Natural killer cell treated with Interleukin-12 subunit alpha and Interleukin-12 subunit beta and Interleukin-15 and Interleukin-18, amount 100 ng/mL, for 72 hours (primary cell): ENCODE measurements at places on chromosomes 4 and X. TPM values are rescaled to one million over a fixed set of nuclear protein-coding genes. Genes with fewer than 3 reads are reported as not detected.
A peak's percentile ranks its signal among the peaks of the same experiment; 100 is the strongest.

WNK3 gene
- total RNA-seq = 0.33 TPM

DCAF8L2 gene
- total RNA-seq = not detected

NAP1L2 gene
- 1.1 TPM for total RNA-seq

DNA sequence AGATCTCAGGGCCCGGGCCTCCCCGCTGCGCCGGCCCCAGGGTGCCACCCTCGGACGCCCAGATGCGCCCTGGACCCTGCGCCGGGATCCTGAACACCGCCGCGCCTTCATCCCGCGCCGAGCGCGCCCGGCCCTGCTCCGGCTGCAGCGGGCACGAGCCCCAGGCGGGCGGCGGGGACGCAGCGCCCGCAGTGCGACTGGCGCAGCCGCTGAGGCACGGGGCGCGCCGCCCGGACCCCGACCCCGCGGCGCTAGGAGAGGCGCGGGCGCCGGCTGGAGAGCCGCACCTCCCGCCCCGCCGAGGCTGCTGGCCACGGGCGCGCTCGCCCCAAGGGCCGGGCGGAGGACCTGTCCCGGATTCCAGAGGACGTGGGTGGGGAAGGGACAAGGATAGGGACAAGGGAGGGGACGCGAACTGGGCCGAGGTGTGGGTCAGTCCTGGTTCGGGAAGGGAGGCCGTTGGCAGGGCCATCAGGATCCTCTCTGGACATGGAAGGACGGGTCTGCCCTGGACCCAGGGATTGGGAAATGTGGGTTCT is 1.1 kb downstream of the ZFYVE28 start:
- DNase-seq = no peak

DNA sequence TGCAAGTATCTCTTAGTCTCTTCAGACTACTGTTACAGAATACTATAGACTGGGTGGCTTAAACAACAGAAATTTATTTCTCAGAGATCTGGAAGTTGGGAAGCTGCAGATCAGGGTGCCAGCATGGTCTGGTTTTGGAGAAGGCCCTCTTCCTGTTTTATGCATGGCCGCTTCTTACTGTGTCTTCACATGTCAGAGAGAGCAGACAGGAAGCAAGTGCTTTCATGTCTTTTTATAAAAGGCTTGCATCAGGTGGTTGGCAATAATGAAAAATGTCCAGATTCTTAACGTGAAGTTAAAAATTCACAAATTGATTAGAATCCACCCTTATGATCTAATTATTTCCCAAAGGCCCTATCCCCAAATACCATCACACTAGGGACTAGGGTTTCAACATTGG is 284.9 kb downstream of the RPA4 start:
- no peak for DNase-seq

DNA sequence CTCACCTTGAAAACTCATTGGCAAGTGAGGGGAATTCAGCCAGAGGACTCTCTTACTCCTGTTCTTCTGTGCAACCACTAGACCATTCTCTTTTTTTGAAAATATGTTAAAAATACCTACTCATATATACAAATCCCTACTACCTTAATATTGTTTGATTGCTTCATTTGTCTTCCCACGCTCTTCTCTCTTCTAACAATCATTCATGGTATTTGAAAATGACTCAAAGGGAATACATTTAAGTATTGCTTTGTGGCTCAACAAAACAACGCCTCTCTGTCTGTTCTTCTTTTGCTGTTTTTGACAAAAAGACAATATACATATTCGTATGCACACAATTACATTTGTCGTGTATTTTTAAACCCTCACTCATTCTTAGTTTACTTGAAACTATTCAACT is 589.4 kb downstream of the ANKRD50 start:
- DNase-seq = no peak

DNA sequence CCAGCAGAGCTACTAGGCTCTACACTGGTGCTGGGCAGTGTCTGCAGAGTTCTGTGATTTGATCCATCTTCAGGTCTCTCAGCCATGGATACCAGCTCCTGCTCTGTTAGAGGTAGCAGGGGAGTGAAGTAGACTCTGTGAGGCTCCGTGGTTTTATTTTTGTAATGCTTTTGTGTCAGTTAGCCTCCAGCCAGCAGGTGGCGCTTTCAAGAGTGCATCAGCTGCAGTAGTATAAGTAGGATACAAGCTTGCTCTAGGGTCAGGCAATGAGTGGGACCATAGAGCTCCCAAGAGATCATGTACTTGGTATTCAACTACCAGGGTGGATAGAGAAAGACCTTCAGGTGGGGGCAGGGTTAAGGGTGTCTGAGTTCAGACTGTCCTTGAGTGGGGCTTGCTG is 362.5 kb upstream of the TRAM1L1 start:
- no peak for DNase-seq

DNA sequence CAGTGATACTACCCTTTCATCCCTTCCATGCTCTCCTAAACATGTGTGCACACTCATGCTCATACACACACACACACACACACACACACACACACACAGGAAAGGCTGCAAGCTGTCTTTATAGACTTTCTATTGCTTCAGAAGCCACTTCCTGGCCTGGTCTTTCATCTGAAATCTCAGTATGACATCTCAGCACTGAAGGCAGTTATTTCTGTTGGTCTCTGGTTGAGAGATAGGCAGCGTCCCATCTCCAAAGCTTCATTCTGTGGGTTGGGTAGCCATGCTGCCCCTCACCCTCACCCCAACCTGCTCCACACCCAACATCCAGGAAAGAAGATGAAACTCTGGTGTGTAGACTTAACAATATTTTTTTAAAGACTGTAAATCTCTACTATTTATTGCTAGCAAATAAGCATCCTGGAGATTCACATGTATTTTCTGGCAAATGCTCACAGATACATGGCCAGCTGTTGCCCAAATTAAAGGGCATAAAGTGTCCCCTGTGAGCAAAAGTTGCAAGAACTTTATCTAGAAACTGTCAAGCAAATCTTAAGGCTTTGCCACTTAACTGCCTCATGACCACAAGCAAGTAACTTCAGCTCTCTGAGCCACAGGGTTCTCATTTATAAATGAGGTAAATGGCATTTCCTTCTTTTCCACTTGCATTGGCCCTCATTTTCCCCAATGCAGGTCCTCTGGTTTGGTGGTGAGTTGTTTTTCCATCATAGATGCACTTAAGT is 189.8 kb upstream of the AFF2 start:
- peak; percentile 65 for DNase-seq

FGD1 gene
- not detected for total RNA-seq

GRCh38 chr4:184752496-184753275 is 18.8 kb upstream of the CENPU start:
- no peak for DNase-seq

DNA sequence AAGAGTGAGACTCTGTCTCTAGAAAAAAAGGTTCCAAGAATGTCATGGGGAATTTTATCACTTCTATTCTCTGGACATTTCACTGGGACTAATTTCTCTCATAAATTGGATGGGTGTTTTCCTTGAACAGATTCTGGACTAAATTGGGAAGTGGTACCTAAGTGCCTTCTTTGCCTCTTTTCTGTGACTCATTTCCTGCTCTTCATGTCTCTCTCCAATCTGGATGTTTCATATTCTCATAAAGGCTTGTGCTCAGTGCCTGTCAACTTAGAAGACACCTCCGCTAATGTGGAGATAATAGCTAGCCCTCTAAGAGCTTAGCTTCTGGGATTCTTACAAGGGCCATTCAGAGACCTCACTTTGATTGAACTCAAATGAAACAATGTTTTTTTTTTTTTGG is 38.0 kb upstream of the IGFBP7 start:
- DNase-seq = no peak

SSX7 gene
- total RNA-seq = not detected

ZNF718 gene
- 10.4 TPM for total RNA-seq

GRCh38 chr4:180398564-180398963 is 1844.6 kb upstream of the TENM3 start:
- DNase-seq = no peak

- no peak for DNase-seq
Measured at GRCh38 chr4:184806229-184806550, 19.6 kb downstream of the ACSL1 start.

ZNF157 gene
- total RNA-seq = 0.61 TPM

FAM199X gene
- 9.0 TPM for total RNA-seq

- DNase-seq = no peak
Measured at GRCh38 chr4:1021386-1022050, 10.1 kb downstream of the FGFRL1 start.

TXK gene
- total RNA-seq = 26.1 TPM

GRCh38 chr4:165709516-165709915 is 163.5 kb upstream of the TLL1 start:
- DNase-seq = no peak

DNA sequence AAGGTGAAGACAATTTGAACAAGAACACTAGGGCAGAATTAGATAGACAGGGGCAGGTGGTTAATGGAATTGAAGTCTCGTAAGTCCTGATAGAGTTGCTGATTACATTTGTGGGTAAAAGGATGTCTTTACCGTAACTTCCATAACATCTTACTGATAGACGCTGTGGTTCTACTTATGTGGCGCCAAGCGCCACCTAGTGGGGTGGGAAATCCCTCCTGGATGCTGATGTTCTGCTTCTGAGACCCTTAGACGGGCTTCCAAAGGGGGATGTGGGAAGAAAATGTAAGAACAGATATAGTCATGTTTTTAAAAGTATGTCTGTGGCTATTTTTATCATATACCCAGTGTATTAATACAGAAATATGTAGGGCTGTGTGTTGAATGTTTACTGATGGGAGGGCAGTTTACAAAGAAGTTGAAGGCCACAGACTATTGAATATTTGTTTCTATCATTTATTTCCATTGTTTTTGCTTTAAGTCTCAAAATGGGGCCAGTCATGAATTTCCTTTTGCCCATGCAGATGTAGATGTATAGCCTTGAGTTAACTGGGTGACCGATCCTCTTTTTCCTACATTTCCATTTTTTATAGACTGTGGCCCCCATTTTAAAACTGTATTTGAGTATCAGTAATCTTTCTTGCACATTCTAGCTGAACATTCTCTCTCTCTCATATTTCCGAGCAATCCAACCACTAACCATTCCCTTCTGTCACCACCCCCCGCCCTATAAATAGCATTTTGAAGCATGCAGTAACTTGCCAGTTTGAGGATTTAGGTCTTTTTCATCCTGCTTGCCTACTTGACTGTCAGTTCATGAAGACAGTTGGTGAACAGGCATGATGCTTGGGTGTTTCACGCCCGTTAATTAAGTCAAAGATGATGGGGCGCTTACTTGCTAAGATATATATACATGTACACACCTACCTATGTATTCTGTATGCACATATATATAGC is 12.1 kb upstream of the TLR8 start:
- DNase-seq = no peak

ANOS1 gene
- total RNA-seq = not detected

GRCh38 chr4:38804654-38805295 is at the start of gene TLR1:
TSS of gene TLR1 (minus strand) at chr4:38804791. CDS start at chr4:38798831, 5,960 bp downstream.
- no peak for DNase-seq

SSX1 gene
- not detected for total RNA-seq

GRCh38 chr4:173493041-173493440 is 37.0 kb downstream of the HAND2 start:
- DNase-seq = no peak

GRCh38 chr4:108991551-108992328 is 228.9 kb upstream of the ETNPPL start:
- no peak for DNase-seq

DNA sequence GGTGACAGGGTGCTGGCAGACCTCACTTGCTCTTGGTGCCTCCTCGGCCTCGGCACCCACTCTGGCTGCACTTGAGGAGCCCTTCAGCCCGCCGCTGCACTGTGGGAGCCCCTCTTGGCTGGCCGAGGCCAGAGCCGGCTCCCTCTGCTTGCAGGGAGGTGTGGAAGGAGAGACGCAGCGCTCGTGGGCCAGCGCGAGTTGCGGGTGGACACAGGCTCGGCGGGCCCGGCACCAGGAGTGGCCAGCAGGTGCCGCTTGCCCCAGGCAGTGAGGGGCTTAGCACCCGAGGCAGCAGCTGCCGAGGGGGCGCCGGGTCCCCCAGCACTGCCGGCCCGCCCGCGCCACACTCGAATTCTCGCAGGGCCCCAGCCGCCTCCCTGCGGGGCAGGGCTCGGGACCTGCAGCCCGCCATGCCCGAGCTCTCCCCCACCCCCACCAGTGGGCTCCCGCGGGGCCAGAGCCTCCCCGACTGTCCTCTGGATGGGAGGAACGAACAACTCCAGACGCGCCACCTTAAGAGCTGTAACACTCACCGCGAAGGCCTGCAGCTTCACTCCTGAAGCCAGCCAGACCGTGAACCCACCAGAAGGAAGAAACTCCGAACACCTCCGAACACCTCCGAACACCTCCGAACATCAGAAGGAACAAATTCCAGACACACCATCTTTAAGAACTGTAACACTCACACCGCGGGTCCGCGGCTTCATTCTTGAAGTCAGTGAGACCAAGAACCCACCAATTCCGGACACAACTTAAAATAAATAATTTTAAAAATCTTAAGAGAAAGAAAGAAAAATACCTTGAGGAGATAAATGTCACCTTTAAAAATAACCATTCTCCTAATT is 311.1 kb upstream of the SLC7A11 start:
- no peak for DNase-seq

DNA sequence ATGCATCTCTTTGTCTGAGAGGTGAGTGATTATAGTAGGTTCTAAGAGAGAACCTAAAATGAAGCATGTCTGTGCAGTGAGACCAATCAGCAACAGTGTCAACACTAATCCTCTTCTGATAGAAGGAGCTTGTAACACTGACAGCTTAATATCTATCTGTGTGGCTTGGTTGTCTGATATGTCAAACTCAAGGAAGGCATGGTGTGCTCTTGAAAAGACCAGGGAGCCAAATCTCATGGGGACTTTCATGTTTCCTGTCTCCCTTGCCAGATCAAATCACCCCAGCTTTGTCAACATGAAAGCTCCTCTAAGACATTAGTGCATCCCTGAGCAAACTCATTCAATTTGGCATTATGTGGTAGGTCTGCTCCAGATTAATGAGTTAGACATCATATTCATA is 95.4 kb downstream of the ANOS1 start:
- DNase-seq = no peak

DNA sequence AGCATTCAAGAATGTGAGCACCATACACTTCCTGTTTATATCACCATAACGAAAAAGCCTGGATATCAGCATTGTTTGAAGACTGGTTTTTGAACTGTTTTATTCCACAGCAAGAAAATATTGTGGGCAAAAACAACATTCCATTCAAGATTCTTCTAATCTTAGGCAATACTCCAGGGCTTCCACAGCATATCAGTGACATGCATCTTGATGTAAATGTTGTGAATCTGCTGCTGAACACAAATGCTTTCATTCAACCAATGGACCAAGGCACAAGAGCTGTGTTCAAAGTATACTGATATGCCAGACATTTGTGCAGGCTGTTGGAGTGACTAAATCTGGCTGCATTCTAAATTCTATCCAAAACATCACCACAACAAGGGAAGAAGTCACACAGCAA is 260.1 kb upstream of the ETNPPL start:
- no peak for DNase-seq

GPRASP3 gene
- 2.5 TPM for total RNA-seq

DNA sequence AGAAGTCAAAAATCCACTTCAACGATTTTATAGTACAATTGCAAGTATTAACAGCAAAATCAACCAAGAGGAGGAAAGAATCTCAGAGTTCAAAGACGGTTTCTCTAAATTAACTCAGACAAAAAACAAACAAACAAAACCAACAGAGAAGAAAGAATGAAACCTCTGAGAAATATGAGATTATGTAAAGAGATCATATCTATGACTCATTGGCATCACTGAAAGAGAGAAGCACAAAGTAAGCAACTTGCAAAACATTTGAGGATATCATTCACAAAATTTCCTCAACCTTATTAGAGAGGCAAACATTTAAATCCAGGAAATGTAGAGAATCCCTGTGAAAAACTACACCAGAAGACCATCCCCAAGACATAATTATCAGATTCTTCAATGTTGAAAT is 370.4 kb downstream of the INPP4B start:
- no peak for DNase-seq

- no peak for DNase-seq
Measured at GRCh38 chrX:104435249-104435648, 130.8 kb upstream of the IL1RAPL2 start.

UGT8 gene
- not detected for total RNA-seq
